ENCODE measurements at places on chromosomes 7 and 10.

GRCh38 chr7:130222-130572, 62.2 kb upstream of the FAM20C start:
- no peak for DNase-seq

GRCh38 chr7:17593819-17594419, 295.5 kb downstream of the AHR start:
- no peak for DNase-seq

DNA sequence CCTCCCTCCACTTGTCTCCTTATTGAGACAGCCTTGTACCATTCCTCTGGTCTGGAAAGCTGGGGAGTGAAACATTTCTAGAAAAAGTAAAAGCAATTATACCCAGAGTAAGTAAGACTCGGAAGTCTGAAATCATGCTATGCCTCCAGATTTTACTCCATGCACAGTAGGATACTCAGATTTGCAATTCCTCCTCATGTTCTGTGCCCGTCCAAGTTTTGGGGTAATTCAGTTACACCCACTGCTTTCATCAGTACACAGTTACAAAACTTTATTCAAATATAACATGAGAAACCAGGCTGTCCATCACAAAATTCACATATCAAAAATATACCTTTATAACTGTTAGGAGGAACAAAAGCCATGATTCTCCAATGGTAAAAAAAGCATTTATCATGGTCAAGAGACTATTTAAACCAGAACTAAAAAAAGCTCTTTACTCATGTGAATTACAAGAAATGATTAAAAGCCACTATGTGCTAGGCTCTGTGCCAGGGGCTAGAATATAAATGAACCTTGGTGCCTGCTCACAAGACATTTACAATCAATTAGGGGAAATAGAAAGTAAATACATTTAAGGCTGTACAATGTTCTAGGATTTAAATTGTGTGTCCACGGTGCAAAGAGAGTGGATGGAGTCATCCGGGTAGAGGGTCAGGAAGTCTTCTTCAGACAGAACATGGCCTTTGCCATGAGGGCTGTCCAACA, 320.2 kb downstream of the ELMO1 start:
- DNase-seq: no peak

DNA sequence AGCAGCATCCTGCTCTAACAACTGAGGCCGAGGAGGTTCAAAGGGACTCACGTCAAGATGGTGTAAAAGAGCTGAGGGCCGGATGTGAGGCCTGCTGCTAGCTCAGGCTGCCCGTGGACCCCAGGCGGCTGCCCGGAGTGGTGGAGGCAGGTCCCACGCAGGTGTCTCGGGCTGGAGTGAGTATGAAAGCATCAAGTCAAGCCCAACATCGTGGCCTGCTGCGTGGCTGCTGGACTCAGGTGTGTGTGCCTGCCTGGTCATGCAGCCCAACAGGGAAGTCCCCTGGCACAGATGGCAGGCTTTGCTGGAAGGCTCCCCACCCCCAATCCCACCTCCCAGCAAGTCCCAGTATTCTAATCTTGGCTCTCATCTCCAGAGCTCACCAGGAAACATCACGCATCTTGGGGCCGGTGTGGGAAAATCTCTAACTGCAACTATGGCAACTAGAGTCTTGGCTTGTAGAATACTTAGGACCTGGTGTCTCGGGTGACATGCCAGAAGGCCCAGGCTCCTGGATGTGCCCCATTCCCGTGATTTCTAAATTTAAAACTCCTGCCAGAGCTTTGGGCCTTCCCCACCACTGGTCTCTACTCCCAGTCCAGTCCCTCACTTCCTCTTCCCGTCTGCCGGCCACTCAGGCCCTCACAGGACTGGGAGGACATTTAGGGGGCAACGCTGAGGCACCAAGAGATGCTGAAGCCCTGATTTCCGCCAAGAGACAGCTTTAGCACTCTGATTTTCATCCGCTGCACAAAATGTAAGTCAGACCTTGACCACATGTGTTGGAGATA, 85.9 kb downstream of the PRKAG2 start:
- no peak for DNase-seq

GRCh38 chr10:127945341-127945758, 38.4 kb downstream of the PTPRE start:
- DNase-seq: peak; percentile 17

GRCh38 chr10:111522551-111522950, 445.7 kb downstream of the ADRA2A start:
- DNase-seq: no peak

GRCh38 chr7:44994877-44995554, 5.0 kb upstream of the CCM2 start:
- DNase-seq: no peak

DNA sequence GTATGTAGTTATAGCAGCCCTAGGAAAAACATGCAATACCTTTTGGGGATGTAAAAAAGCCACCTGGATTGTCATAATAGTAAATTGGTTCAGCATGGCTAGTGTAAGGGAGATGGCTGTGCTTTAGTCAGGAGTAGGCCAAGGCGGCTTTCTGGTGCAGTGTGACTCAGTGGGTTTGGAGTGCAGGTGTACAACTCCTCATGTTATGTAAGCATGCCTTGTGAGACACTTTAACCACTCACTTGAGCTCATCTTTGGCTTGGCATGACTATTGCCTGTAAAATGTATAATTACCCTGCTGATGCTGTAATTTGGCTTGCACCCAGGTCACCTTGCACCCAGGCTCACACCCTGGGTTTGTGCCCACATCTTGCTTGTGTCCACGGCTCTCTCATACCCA, 239.2 kb upstream of the GLI3 start:
- no peak for DNase-seq

DNA sequence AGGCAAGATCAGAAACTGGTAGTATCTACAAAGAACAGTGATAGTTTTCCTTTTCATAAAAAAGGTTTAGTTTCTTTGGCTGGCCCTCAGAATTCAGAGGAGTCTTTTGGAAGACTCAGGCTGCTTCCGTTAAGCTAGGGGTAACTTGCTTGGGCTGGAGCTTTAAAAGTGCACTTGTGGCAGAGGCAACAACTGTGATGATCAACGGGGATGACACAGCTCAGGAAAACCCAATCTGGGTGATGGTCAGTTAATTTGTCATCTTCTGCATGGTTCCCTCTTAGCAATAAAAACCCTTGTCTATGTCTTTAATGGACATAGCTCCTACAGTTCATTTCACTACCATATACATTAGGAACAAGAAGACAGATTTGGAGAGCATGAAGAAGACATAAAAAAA, 46.7 kb downstream of the SGMS1 start:
- DNase-seq: no peak

DNA sequence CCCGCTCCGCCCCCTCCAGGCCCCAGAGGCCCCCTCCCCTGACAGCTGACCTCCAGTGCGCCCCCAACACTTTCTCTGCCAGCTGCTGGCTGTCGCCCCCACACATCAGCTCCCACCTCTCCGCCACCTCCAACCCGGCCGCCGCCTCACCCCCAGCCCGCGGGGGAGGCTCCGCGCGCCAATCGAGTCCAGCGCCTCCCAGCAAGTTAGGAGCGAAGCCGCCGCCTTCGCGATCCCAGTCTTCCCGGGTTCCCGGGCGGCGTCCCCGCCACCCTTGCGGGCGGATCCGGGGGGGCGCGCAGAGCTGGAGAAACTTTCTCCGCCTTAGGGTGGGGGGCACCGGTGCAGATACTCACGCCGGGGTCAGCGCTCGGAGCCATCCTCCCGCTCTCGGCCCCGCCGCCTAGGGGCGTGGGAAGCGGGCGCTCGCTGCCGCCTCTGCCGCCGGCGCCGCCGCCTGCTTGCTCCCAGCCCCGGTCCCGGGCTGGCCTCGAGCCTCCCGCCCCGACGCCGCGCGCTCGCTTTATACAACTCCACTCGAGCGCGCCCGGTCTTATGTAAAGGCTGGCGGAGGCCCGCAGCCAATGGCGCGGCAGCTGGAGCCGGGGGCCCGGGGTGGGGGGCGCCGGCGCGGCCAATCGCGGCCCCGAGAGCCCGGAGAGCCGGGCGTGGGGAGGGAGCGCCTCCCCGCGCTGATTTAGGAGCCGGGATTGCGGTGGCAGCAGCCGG, at the start of gene CRTAC1:
CRTAC1 (minus strand) TSS at position 529 of the 729 bp plus-strand sequence; CDS start at position 380, 149 bp downstream.
- peak; percentile 12 for DNase-seq

DNA sequence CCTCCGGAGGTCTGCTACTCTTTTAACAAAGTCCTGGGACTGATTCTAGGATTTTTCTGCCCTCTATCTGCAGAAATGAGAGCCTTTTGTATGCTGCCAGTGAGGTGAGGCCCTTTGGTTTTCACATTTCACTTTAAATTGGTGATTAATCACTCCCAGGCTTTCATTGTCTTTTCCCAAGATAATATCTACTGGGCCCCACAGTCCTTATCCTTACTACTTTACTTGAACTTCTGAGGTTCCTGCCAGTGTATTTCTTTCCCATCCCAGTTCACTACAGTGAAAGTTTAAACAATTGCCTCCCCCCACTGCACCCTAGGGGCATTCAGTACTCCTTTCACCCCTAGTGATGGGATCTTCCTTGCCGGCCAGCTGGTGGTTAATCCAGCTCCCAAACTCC, 127.4 kb upstream of the INHBA start:
- DNase-seq: no peak

DNA sequence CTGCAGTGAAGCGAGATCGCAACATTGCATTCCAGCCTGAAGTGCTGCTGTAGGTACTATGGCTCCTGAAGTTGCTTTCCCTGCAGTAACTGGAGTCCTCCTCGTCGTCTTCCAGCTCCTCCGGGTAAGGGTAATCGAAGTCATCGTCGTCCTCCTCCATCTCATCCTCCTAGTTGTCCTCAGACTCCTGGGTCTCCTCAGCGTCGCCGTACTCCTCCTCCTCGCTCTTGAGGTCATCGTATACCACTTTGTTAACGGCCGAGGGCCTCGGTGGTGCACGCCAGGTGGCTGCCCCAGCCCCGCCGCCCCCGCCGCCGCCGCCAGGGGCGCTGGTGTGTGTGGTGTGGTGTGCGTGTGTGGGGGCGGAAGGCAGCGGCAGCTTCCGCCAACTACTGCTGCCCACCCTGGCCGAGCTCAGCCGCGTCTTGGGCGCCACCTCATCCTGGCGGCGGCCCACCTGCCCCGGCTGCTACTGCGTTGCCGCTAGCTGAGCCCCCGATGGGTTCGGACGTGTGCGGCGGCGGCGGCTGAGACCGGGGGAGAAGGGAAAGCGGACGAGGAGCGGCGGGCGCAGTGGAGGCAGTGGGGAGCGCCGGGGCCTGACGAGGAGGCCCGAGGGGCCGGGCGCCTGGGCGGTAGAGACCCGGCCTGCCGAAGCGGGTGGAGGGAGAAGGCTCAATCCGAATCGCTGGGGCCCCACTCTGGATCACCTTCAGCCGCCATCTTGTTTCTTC, 11.8 kb upstream of the ACBD5 start:
- peak; percentile 88 for DNase-seq

- no peak for DNase-seq
These were observed 161.0 kb downstream of the ST7 start for GRCh38 chr7:117114272-117114671.

DNA sequence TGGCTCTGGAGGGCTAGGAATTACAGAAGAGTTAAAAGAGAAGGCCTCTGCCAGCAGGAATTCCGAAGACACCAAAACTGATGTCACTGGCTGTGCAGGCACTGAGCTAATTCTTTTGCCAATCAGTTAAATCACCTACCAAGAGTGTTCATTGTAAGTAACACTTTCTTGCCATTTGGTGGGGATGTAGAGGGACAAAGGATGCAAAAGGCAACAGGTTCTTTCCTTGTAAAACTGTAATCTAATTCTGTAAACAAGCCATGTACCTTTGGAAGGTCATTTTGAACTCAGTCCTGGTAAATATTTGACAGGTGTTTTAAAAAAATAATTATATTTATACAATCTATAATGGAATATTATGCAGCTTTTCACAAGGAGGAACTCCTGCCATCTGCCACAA, 438.4 kb downstream of the AUTS2 start:
- DNase-seq: no peak

GRCh38 chr10:28709001-28709710, 31.8 kb downstream of the BAMBI start:
- no peak for DNase-seq

GRCh38 chr10:46544989-46545791, 11.3 kb downstream of the GPRIN2 start:
- peak; percentile 17 for DNase-seq

DNA sequence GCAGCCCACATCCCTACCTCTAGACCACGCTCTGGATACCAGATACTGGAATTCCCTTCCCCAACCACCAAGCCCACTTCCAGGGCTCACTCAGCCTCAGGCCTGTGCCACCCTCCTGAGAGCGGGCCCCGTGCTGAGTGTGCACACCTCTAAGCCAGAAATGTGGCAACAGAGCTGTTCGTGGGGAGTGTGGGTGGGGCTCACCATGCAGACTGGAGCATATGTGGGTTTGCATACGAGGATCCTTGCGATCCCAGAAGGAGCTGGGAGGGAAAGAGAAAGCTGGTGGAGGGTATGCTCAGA, 13.0 kb upstream of the LIMK1 start:
- DNase-seq: no peak

DNA sequence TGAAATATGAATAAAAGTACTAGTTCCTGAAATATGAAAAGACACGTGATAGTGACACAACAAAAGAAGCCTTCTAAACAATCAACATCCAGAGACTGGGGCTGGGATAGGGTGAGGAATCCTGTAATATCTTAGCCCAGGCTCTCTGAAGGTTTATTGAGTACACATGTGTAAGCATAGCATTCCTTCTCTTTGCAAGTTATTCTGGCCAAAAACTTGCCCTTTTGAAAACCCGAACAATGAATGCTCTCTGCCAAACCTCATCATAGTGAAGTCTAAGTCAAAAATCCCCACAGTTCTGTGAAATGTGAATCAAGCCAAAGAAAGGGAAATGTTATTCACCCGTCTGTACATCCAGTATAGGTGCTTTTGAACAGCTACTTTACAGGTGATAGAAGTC, 11.6 kb downstream of the SEMA3D start:
- no peak for DNase-seq

DNA sequence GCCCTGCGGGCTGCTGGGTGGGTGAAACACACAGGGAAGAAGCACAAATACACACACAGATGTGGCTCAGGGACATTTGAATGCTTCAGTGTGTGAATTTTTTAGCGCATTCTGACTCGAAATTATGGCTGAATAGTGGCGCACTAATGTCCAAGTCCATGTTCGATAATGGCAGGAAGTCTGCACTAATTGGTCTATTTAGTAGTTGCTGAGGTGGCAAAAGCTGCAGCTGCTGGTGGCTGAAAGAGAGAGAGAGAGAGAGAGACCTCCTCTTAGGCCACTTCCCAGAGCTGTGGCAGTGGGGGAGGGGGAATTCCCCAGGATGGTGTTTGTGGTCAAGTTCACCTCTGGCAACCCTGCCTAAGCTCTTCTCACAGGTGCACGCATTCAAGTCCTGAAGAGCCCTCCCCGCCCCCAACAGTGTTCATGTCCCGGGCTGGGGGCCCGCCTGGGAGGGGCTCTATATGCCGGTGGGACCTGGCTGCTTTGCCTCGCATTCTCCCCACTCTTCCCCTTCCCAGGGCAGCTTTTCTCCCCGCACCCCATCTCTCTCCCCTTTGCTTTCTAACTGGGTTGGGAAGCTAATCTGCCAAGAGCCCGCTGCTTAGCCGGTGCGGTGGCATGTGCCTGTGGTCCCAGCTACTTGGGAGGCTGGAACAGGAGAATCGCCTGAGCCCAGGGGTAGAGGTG, 6.0 kb upstream of the MNX1 start:
- DNase-seq: peak; percentile 91

GRCh38 chr10:110840225-110840922, 31.4 kb upstream of the PDCD4 start:
- no peak for DNase-seq

Data from activated CD8-positive, alpha-beta T cell treated with anti-CD3 and anti-CD28 coated beads for 36 hours (primary cell).